ENCODE measurements at places on chromosomes 3 and 15.

- DNase-seq: no peak
Measured at GRCh38 chr15:68658151-68658550, 79.4 kb downstream of the CORO2B start.

DNA sequence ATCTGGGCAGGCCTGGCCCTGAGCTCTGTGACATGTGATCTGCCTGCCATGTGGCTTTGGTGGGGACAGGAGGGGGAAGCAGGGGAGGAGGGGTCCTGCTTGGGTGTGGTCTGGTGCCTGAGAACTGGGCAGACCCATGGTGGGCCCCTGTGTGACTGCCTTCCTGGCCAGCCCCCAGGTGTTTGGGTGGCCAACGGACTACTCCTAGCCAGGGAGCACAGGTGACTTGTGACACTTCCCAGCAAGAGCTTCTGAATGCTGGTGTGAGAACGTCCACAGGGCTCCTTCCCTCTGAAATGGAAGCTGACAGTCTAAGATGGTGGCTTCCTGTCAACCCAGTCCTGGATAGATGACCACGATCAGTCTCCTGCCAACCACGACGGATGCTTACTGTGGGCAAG, 136.1 kb upstream of the MEF2A start:
- DNase-seq: no peak

DNA sequence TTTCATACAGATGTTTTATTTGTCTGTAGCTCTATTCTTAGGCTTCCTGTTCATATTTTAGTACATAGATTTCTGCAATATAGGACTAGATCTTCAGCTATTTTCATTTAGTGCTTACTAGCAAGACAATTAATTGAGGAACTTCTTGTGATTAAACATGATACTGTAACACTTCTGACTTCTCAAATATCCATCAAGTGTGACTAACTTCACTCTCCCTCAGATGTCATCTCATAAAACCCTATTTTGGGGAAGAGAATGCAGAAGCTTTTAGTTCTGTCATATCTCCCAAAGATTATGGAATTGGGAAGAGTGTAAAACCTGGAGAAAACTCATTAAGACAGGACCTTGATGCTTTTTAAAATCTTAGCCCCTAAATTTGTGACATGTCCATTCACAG, 28.6 kb upstream of the GOLIM4 start:
- no peak for DNase-seq

- DNase-seq: no peak
Measured at GRCh38 chr15:74364936-74365597, 2.4 kb downstream of the CYP11A1 start.

DNA sequence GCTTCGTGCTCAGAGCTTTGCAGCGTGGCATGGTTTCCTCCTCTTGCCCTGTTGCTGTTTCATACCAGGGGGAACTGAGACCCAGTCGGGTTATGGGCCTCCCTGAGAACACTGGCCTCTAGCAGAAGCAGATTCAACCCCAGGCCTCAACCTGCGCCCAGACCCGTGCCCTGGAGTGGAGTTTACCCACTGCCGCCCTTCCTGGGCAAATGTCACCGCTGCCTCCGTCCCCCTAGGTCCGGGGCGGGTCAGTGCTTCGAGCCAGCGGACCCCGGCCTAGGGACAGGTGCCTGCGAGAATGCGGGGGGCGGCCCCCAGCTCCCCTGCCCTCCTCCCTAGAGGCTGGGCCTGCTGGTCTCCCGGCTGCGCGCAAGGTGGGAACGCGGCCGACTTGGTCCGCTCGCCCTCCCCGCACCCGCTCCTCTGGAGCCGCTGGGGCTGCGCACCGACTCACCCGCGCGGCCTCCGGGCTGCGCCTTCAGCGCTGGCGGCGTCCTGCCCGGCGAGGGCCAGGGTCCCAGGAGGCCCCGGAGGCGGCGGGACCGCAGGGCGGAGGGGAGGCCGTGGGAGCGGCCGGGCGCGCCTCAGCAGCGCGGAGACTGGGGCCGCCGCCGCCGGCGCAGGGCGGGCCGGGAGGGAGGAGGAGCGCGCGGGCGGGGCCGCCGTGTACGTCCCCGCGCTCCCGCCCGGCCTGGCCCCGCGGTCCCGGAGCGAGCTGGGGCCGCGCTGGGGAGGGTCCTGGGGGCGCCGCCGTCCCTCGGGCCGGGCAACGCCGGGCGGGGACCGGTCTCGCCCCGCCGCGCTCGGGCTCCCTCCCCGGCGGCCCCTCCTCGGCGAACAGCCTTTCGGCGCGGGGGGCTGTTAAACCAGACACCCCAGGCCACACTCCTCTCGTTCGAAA, at the start of gene PIGZ:
Gene PIGZ (minus strand): TSS at position 601 of the 901 bp plus-strand sequence. CDS start 16,802 bp downstream, outside the sequence.
- DNase-seq: no peak

DNA sequence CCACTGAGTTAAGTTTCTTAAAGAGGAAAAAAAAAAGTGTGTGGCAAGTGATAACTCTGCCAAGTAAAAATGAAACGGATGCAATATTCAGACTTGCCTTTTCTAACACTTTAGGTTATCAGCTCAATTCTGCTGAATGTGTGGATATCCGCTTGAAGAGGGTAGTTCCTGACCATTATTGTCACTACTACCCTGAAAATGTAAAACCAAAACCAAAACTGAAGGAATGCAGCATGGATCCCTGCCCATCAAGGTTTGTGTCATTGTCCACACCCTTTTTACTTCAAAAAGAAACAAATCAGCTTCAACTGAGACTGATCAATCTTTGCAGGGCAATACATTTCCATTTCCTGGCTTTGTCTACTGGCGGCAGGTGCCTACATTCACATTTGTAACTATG, 236.1 kb downstream of the ADAMTSL3 start:
- no peak for DNase-seq

DNA sequence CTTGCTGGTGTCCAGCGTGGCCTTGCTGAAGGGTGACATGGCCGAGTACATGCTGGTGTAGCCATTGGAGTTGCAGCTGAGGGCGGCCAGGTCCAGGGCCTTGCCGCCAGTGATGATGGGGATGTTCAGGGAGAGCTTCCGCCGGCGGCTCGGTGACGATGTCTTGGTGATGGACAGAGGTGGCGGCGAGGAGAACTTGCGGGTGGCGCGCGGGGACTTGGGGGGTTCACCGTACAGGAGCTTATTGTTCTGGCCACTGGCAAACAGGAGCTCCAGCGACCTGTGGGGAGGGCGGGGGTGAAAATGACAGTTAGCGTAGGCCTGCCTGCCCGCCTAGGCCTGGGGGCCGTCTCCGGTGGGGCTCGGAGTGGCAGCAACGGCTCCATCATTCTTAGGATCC, 59.0 kb upstream of the CTSH start:
- DNase-seq: no peak

DNA sequence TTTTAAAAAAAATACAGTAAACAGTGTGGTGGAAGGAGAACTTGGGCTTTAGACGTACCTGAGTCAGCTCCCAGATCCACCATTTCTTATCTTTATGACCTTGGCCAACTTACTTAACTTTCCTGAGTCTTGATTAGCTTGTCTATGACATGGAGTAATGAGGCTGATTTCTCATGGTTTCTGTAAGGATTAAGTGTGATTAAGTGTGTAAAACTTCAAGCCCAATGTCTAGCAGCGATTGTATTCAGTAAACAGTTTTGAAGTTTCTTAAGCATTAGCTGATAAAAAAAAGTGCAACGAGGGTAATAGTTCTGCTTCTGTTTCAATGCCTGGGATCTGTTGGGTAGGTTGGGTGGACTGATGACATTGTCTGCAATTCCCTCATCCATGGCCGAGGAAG, 10.8 kb downstream of the TRPM1 start:
- no peak for DNase-seq

DNA sequence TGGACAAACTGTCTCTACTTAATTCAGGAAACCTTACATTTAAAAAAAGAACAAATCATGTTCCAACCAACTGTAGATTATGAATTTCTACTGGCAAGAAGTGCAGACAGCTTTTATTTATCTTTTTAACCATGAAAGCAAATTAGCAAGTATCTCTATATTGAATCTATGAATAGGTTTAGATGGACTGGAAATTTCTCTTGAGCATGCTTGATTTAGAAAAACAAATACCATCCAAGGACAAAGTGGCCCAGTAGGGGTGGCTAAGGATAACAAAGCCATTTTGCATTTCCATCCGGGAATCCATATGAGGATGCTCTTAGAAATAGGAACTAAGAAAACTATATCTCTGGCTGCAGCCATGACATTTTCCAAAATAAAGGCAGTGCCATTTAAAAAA, 150.6 kb downstream of the KCNMB2 start:
- DNase-seq: no peak

DNA sequence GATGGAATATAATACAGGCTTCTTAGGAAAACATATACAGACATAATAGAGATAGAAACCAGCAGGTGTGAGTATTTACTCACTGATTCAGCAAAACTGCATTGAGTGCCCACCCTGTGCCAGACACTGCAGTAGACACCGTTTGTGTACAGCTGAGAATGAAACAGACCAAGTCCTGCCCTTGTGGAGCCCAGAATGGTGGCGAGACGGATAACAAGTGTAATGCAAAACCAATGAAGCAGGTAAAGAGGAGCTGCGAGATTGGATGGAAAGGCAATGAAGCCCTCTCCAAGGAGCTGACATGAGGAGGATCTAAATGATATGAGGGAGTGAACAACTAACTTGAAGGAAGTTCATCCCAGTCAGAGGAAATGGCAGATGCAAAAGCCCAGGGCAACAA, 256.4 kb downstream of the MEX3B start:
- no peak for DNase-seq

- no peak for DNase-seq
Measured at GRCh38 chr3:132283916-132284405, 33.2 kb upstream of the ACP3 start.

DNA sequence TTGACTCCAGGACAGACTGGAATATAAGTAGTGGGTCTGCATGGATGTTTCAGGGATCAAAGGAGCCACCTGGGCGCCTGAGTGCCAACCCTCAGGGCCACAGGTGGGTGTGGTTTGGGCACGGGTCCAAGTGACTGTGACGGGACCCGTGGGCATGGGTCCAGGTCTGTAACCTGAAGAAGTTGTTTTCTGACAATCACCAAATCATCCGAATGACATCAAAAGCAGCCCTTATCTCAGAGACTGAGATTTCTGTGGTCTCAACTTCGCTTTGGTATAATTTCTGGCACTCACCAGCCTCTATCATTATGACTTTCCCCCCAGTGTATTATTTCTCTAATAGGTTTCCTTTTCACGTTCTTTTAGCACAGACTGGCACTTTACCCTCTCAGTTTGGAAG, 24.4 kb downstream of the RLBP1 start:
- DNase-seq: no peak

- DNase-seq: no peak
Measured at GRCh38 chr3:125125821-125126245, 70.0 kb upstream of the HEG1 start.
